Activated T-cell treated with anti-CD3 and anti-CD28 coated beads, Interleukin-2, amount 50 U/mL, for 72 hours (primary cell): ENCODE measurements at places on chromosomes 16 and 17. TPM values are rescaled to one million over a fixed set of nuclear protein-coding genes. Genes with fewer than 3 reads are reported as not detected.

- DNase-seq = no peak
Observed at GRCh38 chr16:57724531-57724930, 11.0 kb upstream of the KATNB1 start.

DNA sequence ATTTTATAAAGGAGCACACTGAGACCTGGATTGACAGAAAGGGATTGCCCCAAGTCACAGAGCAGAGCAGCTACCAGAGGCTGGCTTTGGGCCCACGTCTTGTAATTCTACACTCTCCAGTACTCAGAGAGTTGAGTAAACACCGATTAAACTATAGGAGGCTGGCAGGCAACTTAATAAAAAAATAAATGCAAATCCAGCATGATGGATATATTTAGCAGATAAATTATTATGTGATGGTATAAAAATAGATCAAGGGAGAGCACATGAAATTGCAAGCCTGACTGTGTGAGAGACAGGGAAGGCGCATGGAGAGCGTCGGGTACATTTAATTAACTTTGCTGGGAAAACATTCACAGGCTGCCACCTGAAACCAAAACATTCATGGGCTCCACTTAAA is 87.7 kb upstream of the CCL2 start:
- no peak for DNase-seq

DNA sequence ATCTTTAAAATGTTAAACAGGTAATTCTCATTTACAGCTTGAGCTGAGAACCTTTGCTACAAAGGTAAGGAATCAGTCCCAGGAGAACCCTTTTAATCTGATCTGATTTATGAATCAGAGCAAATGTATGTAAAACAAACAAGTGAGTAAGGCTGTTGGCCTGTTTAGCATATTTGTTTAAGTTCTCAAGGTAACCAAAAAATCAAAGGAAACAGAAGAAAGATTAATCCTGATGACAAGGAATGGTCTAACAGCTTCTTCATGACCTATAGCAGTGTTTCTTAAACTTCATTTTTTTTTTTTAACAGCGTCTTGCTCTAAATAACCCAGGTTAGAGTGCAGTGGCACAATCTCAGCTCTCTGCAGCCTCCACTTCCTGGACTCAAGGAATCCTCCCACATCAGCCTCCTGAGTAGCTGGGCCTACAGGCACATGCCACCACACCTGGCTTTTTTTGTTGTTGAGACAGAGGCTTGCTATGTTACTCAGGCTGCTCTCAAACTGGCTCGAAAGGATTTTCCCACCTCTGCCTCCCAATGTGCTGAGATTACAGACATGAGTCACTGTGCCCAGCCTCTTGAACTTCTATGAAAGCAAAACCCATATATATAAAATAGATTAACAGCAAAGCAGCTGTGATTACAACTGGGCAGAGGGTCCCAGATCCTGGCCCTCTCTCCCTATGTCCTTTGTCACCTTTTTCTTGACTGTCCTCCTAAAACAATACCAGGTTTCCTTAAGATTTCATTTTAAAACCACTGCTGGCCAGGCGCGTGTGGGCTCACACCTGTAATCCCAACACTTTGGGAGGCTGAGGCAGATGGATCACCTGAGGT is 5.1 kb upstream of the JPT1 start:
- no peak for DNase-seq

DNA sequence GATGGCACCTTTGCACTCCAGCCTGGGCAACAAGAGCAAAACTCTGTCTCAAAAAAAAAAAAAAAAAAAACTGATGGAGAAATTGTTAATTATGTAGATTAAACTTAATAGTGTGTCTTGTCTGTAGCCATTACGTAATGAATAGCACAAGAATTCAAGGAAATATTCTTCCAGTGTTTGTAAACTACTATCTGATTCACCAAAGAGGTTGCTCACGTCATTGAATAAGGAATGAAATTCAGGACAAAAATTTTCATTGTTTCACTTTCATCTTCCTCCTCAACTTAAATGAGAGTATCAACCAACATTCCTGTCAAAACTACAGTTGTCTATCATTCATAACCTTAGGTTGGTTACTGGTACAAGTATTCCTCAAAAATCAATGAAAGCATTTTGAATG is 30.7 kb upstream of the MYO18A start:
- DNase-seq = no peak

DNA sequence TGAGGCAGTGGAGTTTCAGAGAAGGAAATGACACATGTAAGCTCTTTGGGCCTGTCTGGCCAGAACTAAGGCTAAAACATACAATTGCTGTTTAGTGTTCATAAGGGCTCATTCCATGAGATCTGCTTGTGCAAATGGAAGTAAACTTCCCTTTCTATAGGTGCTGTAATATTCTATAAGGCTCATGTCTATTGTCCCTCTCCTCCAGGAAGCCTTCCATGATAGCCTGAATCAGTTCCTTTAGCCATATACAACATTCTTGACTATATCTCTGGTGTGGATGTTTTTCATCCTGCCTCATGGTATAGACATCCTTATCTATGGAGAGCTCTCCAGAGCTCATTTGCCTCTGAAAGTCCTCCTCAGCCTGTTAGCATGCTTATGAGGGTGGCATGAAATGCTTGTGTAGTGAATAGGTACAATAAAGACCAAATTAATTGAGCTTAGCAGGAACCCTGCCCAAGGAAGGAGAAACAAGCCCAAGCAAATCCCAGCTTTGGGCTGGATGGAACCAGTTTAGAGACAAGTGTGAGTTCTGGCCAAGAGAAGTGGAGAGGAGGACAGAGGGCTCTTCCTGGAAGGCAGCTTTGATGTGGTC is 1.6 kb upstream of the ETV4 start:
- no peak for DNase-seq

DNA sequence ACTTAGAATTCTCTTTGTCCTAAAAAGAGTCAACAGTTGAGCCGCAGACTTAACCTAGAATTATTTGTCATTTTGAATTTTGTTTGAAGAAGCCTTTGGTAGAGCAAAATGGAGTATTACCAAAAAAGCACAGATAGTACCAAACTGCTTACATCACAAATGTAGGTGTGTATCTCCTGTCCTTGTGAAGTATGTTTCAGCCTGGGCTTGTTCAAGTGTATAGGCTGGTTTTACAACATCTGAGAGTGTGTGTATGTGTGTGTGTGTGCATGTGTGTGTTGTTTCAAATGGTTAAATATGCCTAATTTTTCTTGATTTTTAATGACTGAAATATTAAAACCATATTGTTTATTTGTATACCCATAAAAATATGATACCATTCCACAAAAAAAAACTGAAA is 188.7 kb upstream of the AXIN2 start:
- no peak for DNase-seq

GRCh38 chr17:76369379-76369778 is 15.0 kb upstream of the SPHK1 start:
- DNase-seq = no peak

- DNase-seq = peak; percentile 57
Observed at GRCh38 chr16:28845293-28845692, 855 bp downstream of the TUFM start.

DNA sequence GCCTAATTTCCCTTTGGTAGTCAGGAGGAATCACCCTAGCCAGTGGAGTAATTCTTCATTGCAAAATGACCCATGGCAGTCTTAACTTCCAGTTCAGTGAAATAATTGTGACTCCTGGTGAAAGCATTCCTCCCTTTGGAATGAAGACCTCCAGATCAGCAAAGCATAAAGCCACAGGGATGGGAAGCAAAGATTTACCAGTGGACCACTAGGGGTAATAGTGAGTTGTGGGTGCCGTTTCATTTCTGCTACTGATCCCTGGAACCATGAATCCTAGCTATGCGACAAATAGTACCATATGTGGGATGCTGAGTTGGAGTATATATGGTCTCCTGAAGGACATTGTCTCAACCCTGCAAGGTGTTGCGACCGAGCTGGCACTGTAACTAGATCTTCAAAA is 13.7 kb downstream of the DYNLL2 start:
- no peak for DNase-seq

GRCh38 chr16:53093162-53093744 is 38.5 kb downstream of the CHD9 start:
- no peak for DNase-seq

DNA sequence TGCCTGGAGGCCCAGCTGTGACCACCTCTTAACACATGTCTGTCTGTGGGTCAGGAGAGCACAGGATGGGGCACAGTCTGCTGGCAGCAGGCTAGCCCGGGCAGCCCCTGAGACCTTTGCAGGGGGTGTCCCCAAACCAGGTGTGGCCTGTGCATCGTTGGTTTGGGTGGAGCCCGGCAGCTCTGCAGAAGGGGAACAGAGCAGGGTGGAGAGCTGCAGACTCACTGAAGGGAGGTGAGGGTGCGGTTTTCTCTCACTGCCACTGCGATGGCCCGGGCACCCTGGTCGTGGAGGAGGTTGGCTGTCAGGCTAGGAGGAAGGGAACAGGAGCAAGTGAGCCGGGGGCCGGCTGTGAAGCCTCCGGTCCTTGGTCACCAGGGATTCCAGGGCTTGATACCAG is 28.8 kb downstream of the NLRC3 start:
- DNase-seq = no peak

- no peak for DNase-seq
Observed at GRCh38 chr17:41810659-41811548, 845 bp downstream of the P3H4 start.

- no peak for DNase-seq
Observed at GRCh38 chr16:4688674-4689045, 4.7 kb upstream of the NUDT16L1 start.

DNA sequence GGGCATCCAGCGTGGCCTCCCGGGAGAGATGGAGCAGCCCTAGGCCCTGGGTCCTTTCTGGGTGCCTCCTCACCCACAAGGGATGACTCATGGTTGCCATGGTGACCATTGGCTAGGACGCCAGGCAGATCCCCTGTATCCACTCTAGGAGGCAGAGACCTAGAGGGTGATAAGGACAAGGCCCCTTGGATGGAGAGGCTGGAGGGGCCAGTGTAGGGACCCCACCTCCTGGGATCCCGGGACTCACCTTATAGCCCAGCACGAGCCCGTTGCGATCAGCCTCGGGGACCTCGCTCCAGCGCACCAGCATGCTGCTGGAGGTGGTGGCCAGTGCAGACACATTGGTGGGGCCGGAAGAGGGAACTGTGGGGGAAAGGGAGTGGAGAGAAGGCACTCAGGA is 82.2 kb upstream of the CDC42EP4 start:
- no peak for DNase-seq

DNA sequence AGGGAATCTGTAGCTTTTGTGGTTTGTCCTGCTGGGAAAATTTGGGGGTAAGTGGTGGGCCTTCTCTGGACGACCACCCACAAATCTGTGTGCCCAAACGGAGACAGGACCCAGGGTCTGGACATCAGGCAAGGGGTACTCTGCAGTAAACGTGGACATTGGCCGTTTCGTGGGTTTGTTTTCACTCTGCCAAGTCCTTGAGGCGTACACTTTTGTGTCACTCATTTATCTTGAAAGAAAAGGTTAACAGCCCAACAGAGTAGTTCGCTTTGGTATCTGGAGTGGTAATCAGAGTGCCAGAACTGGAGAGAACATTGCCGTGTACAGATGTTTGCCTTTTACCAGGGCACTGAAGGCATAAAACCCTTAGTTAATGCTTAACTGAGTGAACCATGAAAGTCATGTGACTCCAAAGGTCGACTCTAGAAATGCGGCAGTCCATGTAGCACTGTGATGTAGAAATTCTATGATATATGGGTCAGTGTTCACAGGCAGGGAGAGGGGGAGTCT is 15.4 kb downstream of the NAA60 start:
- DNase-seq = no peak

DNA sequence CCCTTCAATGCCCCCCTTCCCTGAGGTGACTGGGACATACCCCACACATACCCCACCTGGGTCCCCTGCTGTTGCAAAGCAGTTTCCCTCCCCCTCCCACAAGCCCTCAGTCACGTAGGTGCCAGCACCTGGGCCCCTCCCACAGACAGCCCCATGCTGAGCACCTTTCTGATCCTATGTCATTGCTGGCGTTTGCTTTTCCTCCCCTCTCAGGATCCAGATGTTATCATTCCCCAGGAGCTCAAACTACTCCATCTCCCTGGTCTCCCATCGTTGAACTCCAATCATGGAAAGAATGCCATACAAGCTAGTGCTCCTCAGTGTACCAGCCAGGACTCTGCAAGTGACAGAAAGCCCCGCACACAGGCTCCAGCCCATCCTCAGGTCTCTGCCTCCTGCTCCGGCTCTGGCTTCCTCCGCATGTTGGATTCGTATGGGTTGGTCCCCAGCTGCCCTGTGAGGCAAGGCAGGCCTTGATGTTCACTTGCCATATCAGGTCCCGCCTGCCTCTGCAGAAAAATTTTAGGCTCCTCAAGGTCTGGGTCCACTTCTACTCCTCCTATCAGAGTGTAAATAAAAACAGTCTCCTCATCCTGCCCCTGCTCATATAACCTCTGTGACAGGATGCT is 31.4 kb upstream of the MED9 start:
- DNase-seq = no peak

- DNase-seq = no peak
Observed at GRCh38 chr17:77502626-77503292, 362.0 kb downstream of the SEC14L1 start.

DNA sequence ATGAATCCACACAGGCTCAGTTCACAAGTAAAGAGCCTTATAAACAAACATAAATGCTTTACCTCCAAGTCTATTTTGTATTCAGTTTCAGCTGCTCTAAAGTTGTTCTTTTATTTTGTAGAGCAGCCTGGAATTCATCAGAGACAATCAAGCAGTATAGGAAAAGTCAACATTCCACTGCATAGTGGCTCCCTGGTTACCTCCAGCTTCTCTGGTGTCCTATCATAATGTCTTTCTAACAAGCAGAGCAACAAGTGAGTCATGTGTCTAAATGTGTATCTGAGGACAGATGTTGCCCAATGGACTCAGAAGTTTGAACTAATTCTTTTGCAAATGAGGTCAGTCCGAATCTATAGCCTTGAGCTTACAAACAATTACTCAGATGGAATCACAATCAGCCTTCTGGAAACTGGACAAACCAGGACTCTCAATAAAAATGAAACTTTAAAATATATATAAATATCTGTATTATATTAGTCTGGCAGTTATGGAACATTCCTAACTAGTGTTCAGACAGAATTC is 292.0 kb upstream of the TOM1L1 start:
- DNase-seq = no peak

- DNase-seq = no peak
Observed at GRCh38 chr16:46555951-46556350, 65.2 kb downstream of the SHCBP1 start.

The TMEM256 gene
- 64.8 TPM for total RNA-seq

The SLC13A2 gene
- not detected for total RNA-seq

The KRT23 gene
- total RNA-seq = not detected

The NF1 gene
- 26.9 TPM for total RNA-seq

The PDP2 gene
- 31.8 TPM for total RNA-seq

The ARMC5 gene
- total RNA-seq = 12.2 TPM

The DPEP2NB gene
- not detected for total RNA-seq

The HBA2 gene
- not detected for total RNA-seq
